ENCODE measurements at places on chromosomes 7 and 10.

DNA sequence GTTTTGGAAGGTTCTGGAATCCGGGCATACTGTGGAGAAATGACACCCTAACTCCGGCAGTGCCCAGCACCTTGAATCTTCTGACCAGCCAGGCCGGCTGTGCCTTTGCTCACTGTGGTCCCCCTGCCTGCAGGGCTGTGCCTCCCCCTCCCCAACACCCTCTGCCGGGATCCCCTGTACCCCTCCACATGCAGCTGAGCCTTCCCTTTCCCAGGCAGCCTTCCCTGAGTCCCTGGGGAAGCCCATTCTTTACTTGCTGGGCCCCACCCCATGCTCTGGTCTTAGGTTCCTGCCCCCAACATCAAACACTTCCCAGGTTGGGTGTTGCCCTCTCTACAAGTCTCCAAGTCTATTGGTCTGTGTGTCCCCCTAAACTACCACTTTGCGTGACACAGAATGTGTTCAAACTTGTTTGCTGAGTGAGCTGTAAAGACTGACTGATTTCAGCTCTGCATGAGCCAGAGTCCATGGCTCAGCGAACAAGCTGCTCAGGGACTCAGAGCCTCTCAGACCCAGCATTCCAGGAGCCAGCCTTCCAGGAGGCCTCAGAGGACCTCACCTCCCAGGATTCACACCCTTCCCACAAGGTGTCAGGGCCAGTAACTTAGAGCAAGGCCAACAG is 31.6 kb downstream of the CALML5 start:
- DNase-seq, result no peak

- no peak for DNase-seq
Measured at GRCh38 chr10:58842860-58843376, 330.2 kb downstream of the BICC1 start.

DNA sequence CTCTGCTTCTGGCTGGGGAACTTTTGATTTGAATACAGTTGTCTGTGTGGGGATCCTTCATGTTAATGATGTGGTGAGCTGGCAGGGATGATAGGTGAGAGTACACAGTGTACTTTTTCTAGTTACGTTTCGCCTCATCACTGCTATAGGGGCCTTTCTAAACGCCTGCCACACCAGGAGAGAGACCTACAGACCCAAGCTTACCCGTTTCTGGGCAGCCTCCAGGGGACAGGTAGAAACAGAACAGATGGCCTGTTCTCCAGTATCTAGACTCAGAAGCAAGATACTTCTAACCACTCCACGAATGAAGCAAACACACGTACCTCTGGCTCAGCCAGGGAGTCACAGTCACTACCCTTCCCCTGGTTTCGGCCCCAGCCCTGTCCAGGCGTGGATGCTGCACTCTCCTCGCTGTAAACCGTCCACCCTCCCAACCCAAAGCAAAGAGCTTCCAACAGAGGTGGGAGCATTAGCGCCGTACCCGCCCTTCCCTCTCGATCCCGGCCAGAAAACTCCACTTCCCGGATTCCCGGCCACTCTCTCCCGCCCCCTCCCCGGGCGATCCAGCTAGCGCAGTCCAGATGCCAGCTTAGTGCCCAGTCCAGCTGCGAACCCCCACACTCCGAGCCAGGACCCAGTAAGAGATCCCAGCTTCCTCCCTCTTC is 1.2 kb downstream of the CCDC6 start:
- peak; percentile 69 for DNase-seq

DNA sequence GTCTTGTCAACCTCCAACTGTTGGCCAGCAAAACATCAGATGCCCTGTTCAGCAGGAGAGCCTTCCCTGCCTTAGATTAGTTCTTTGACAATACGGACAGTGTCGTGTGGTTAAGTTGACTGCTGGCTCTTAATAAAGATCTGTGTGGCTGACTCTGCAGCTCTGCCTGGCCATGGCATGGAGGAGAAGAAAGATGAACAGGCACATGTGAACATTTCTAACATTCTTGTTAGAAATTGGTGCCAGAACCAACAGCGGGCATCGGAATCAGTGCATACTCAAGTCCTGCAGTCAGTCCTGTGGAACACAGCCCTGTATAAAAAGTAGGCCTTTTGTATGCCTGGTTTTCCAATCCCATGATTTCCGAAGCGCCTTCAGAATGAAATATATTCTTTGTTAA is 455.6 kb downstream of the POM121L12 start:
- DNase-seq, result no peak

GRCh38 chr7:42385912-42386311 is 148.9 kb upstream of the GLI3 start:
- no peak for DNase-seq

All from T-helper 2 cell treated with Interferon-gamma antibody and Interleukin-4, amounts not matched to agents 5 μg/mL and 100 μg/mL, for 36 hours (primary cell).